Hematopoietic multipotent progenitor cell treated with erythropoietin and hydrocortisone succinate and interleukin-3 and kit ligand, for 17 days (in vitro differentiated cells): ENCODE measurements at places on chromosomes 3 and 15.

DNA sequence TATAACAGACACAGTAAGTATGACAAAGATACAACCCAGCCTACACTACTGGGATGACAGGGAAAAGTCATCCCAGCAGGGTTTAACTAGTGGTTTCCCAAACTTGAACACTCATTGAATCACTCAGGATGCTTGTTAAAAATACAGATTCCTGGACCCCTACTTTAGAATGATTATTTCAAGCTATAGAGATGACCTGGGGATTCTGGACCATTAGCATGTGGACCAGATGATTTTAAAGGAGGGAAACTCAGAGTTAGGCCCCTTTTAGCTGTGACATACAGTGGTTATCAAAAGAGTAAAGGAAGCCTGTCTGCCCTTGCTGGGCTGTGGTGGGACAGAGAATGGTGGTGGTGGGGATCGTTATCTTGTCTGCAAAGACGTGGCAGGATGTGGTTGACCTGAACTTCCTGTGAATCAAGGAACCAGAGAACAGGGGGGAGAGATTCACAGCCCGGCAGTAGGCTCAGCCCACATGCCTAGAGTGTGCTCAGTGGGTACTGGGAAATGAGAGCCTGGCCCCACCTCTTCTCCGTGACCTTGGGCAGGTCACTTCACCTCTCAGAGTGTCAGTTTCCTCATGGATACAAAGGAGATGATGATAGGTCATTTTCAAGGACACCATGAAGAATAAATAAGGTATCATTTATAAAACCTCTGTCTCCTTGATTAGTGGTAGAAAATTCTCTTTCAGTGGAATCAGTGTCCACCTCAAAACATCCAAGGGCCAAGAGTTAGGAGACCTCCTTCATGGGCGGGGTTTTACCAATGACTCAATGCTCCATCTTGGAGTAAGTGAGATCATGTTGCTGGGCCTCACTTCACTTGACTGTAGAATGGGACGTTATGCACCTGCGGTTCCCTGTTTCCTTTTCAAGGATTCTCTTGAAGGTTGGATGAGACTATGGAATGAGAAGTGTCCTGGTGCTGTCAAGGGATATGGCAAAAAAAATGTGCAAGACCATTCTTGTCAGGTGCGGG lies 306.5 kb downstream of the RPLP1 start:
- DNase-seq: no peak

DNA sequence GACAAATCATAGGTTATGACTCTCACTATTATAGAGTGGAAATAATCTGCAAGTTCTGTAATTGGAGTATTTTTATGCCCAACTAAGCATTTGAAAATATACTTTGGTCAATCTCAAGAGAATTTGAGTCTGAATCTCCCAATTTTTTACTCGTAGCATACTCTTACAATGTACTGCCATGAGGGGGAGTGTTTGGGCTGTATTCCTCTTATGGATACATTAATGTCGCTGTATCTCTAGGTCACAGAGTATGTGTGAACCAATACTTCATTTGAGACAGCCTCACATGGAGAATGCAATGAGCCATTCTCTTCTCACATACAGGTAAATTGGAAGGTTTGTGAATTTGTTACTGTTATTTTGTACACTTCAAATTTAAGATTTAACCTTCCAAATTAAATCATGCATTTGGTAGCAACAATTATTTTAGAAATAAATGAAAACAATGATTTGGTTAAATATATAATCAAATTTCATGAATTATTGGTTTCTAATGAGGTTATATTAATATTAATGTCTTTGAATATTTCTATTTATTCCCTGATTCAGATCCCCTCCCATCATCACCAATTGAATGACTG lies 5.5 kb upstream of the CD200 start:
- no peak for DNase-seq

GRCh38 chr15:74156678-74157411 lies 16.7 kb upstream of the ISLR start:
- no peak for DNase-seq

DNA sequence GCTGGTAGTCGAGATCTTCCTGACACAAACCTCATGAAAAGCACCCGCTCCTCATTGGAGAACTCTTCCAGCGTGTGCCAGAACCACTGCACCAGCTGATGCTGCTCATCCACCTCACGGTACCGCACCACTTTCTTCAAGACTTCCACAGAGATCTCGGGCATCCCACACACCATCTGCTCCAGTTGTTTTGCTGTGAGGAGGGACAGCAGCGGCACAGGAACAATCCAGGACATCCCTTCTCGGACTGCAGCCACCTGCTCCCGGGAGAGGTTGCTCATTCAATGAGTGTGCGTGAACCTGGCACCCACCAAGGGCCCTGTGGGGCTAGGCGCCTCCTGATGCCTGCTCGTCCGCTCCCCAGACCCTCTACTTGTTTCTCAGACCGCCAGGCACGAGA lies 15.1 kb downstream of the FBXL22 start:
- no peak for DNase-seq
